Inflammatory macrophage treated with lipopolysaccharide for 4 hours (primary cell): ENCODE measurements at places on chromosomes 16 and 17.
A peak's percentile ranks its signal among the peaks of the same experiment; 100 is the strongest.

DNA sequence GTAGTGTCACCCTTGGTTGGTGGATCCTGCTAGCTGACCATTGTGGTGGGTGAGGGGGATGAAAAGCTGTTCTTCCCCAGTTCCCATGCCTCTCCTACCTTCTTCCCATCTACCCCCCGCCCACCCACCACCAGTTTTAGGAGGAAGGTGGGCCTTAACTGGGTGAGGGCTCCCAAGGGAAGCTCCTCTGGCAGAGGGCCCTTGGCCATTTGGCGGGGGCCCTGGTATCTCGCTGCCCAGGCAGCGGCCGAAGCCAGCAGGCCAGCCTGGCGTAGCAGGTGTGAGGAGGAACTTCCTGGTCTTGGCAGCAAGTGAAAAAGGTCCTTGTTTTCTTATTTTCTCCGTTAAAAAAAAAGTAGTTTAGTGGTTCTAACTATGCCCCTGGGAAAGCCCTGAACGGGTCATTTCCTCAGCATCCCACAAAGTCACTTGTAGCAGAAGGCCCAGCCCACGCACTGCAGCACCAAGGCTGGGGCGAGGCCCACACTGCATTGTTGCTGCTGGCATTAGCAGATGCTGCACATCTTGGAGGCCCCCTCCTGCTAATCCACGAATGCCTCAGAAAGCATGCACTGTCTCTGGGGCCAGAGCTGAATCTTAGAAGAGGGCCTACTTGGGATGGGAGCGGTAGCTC, 72.5 kb downstream of the MPRIP start:
- DNase-seq = peak; percentile 15

- DNase-seq = no peak
Observed at GRCh38 chr16:48905632-48906505, 295.9 kb upstream of the N4BP1 start.

DNA sequence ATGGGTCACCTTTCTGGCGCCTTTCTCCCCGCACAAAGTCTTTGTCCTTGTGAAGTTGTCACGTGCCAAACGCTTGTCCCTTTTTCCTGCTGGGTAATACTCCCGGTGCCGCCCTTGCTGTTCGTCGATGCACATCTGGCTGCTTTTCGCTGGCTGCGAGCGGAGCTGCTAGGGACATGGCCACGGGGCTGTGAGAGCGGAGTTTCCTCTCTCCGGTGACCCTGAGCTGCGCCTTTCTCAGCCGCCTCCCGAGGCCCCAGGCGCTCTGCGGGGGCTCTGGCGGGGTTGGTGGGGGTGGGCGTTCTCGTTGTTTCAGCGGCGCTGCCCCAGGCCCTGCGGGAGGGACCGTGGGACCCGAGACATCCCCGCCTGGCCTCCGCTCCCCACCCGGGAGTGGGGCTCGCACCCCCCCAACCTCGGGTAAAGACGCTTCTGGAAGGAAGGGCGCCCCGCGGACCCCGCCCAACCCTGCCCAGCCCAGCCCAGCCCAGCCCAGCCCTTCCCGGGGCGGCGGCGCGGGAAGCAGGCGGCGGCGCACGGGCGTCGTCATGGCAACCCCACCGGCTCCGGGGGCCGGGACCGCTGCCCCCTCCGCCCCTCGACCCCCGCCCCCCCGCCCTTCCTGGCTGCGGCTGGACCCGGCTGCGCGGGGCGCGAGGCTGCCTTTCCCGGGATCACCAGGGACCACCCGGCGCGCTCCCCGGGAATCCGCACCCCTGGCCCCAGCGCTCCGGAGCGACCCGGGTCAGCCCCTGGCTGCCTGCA, 12.3 kb downstream of the CHMP6 start:
- no peak for DNase-seq

DNA sequence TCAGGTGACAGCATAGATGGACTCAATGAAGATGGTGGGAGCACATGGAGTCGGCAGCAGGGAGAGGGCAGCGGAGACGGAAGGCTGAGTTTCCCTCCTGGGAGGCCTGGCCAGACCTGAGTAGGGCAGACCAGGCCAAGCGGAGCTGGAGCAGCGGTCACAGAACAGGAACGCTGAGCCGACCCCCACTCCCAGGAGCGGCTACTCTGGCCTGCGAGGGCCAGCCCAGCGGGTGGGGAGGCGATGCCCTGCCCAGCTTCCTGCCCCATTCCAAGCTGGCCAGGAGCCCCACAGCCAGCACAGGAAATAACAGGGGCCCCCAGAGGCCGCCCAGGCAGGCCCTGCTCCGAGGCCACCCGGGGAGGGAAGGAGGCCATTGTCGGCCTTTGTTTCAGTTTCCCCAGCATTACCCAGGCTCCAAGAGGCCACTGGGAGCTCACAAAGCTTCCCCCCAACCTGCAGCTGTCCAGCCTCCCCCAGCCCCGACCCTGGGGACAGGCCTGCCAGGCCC, 79.8 kb downstream of the ZNF423 start:
- DNase-seq = no peak

DNA sequence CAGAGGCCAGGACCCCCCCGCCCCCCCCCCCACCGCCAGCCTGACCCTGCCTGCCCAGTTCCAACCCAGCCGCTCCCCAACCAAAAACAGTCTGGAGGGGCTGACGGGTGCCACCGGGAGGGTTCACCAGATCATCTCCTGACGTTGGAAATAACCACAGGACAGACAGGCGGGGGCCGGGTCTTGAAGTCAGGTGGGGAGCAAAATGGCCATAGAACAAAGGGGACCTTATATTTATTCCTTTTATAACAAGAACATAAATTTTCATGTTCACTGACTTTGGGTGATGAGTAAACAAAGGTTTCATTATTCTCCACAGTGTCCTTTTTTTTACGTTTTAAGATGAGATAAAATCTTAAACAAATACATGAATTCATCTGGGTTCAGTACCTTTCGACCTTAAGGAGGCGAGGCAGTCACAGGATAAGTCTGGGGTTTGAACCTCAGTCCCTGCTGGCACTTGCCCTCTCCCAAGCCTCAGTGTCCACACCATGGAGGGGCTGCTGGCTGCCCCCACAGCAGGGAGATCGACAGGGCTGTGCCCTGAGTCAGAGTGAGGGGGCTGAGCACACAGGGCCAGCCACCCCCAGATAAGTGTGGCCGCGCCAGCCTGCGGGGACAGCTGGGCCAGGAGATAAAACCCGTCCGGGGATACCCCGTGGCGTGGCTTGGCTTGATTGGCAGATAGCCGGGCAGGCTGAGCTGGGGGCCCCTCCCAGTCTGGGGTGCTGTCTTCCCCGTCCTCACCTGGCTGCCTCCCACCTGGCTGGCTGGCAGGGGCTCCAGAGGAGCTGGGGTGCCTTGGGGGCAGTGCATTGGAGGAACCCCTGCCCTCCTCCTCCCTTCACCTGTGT, 15.0 kb downstream of the SLC7A5 start:
- DNase-seq = no peak

- DNase-seq = no peak
Observed at GRCh38 chr16:31274831-31275816, 15.3 kb downstream of the ITGAM start.

DNA sequence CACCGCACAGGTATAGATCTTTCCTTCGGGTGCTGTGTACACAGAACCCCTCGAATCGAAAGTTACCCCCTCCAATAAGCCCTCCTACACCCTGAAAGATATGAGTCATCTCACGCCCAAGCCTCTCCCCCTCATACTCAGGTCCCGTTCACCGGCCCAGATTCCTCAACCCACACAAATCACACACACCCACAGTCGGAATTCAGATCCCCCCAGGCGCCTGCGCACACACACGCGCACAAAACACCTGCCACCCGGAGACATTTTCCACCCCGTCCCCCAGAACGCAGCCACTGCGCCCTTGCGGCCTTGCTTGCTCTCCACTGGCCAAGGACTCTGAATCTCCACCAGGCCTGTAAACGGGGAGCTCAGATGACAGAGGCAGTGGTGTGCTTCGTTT, 4.9 kb downstream of the JPH3 start:
- DNase-seq = no peak

GRCh38 chr17:50909765-50910605, 43.8 kb upstream of the TOB1 start:
- peak; percentile 49 for DNase-seq

DNA sequence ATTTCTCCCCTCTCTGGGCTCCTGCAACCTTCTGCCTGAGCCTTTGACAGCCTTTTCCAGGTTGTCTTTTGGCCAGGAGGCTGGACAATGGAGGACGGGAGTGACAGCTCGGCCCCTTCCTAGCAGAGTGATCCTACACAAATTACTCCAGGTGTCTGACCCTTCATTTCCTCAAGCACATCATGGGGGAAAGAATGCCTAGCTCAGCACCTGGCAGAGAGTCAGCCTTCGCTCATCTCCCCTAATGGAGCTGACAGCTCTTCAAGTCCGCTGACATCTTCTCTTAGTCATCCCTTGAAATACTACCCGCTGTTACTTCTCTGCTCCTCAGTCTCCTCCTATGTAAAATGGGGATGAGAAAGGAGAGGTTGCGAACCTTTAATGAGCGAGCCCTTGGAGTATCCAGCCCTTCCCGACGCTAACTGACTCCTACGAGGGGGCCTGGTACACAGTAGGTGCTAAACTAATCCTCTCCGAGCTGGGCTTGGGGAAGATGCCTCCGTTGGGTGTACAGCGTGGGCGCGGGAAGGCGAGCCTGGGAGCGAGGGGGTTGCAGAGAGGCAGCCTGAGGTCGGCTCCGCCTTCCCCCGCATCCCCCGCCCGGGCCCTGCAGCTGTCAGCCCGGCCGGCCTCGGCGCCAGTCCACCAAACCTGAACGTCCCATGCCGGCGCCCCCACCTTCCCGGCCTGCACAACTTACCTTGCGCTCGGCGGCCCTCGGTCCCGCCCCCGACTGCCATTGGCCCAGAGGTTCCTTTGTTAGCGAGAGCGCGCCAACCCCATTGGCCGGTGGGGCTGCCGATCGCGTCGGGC, 480 bp upstream of the MPRIP start:
- peak; percentile 89 for DNase-seq

GRCh38 chr16:26317885-26318284, 626.1 kb downstream of the HS3ST4 start:
- no peak for DNase-seq

DNA sequence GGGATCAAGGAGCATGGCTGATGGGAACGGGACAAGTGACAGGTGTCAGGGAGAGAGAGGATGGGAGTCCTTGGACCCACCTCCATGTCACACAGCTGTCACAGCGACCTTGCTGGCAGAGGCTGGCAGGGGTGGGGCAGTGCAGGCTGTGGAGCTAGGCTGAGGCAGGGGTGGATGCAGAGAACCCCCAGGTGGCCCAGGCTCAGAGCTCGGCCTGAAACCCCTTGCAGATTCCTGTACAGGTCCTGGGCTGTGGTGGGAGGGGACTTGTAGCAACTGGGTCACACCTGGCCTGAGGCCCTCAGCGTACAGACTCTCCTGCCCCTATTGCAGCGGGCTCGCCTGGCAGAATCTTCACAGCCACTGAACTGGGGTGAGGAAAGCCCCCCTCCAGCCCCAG, 174.1 kb downstream of the NTN1 start:
- no peak for DNase-seq

GRCh38 chr16:68393333-68393732, 55.0 kb downstream of the SMPD3 start:
- no peak for DNase-seq

GRCh38 chr17:73199751-73200317, 7.0 kb downstream of the COG1 start:
- DNase-seq = no peak

- no peak for DNase-seq
Observed at GRCh38 chr16:51939378-51939871, 607.5 kb downstream of the TOX3 start.

- DNase-seq = no peak
Observed at GRCh38 chr16:73978407-73978784, 318.2 kb upstream of the PSMD7 start.

DNA sequence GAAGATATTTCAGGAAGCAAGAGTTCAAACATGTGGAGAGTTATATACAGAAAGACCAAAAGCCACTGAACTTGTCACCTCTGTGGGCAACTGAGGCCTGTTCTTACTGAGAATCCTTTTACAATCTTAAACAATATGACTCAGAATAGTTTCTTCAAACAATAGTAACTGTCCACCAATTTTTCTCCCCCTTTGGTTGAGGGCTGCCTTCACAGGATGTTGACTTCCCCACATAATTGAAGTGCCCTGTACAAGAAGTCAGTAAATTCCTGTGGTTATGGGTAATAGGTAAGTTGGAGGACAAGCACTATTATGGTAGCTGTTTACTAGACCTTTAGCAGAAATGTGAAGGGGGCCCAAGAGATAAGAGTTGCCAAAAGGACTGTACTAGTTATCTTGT, 215.8 kb downstream of the CDH8 start:
- no peak for DNase-seq

DNA sequence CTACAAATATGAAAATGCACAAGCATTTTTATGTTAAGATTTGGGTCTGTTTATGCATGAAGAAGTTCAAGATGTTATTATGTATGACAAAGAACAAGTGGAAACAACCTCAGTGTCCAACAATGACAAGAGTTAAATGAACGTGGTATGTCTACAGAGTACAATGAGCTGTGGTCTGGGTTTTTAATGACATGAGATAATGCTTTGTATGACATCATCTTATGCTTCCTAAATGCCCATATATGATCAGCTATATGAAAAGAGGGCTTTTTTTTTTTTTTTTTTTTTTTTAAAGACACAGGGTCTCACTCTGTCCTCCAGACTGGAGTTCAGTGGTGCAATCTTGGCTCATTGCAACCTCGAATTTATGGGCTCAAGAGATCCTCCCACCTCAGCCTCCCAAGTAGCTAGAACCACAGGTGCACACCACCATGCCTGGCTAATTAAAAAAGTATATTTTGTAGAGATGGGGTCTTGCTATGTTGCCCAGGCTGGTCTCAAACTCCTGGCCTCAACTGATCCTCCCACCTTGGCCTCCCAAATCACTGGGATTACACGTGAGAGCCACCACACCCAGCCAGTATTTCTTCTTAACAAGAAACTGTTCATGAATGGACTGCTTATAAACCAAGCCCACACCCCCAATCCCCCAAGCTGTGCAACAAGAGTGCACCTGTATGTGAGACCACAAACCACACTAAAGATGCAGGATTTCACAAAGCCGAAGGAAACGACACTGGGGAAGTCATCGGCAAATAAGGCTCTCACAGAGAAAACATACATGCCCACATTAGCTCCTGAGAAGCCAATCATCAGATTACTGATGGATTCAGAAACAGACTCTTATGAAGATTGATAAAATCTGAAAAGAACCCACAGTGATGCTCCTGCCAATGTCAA, 114.5 kb downstream of the CPPED1 start:
- peak; percentile 6 for DNase-seq

GRCh38 chr16:54015147-54015546, 271.4 kb downstream of the IRX3 start:
- no peak for DNase-seq

- DNase-seq = peak; percentile 35
Observed at GRCh38 chr17:29059281-29059680, 16.3 kb downstream of the PIPOX start.

DNA sequence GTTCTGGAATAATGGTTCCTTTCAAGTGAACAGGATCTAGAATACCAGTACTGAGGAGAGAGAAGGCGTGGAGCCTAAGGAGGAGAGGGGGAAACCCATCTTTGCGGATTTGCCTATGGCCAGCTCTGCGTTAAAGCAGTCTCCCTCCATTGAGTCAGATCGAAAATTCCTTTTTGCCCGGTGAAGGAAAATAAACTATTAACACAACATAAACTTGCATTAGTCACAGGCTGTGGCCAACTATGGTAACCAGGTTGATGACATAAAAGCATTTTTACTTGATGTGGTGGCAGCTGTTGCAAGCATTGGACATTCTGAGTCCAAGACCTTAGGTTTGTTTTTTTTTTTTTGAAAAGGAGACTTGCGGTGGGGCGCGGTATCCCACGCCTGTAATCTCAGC, 8.9 kb downstream of the LDAF1 start:
- no peak for DNase-seq
